ENCODE measurements at places on chromosomes 7 and 10. TPM values are rescaled to one million over a fixed set of nuclear protein-coding genes. Genes with fewer than 3 reads are reported as not detected.

The FRMPD2 gene
- total RNA-seq, result not detected

The LFNG gene
- total RNA-seq, result 1.2 TPM

DNA sequence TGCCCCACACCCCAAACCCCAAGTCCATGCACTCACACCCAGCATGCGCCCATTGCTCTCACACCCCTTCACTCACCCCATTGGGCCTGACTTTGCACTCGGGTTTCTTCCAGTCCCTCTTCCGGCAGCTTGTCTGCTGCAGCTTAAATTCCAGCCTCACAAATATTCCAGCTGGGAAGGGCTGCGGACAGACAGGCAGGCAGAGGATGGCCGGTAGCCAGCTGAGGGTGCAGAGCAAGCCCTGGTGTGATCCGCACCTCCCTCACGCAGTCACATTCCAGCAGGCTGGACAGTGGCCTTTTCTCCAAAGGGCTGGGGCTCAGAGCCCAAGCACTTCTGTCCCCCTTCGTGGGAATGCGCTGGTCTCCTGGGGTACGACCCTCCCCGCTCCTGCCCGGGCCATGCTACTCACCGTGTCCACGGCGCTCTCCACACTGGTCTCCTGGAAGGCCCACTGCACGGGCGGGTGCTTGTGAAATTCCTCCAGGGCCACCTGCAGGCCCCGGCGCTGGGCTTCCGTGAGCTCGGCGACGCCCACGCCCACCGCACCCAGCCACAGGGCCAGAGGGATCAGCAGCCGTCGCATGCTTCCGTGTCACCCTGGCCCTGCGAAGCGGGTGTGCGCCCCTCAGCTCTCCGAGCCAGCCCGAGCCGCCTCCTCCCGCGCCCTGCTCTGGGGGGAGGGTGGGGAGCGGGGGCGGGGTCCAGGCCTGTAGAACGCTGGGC, 1.2 kb downstream of the RARRES2 start:
- DNase-seq, result no peak

The WDR86 gene
- total RNA-seq, result 0.65 TPM
